ENCODE measurements at places on chromosomes 7 and 10. TPM values are rescaled to one million over a fixed set of nuclear protein-coding genes. Genes with fewer than 3 reads are reported as not detected.

- no peak for DNase-seq
Measured at GRCh38 chr10:61302124-61302523, 151.1 kb downstream of the TMEM26 start.

DNA sequence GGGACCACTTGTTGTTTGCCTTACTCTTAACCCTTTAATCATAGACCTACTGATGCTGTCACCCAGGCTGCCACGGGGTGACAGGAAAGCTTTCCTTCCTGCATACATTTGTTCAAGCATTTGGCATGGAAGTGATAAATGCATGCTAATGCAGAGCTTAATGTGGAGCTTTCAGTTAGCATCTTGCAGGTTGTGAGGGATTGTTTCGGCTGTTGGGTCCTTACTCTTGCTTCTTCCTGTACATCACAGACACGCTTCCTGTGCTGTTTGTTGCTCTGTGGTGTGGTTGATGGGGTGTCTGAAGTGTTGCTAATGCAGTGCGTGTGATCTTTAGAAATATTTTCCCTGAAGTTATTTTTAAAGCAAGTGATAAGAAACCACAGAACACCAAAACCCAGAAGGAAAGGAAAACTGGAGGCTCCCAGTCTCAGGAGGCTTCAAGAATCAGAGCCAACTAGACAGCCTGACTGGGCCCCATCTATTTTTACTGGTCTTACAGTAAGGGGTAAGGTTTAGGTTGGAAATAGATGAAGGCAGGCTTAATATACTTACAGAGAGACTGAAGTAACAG lies 143.1 kb downstream of the CHN2 start:
- no peak for DNase-seq

GRCh38 chr10:93420091-93420490 lies 62.0 kb downstream of the MYOF start:
- no peak for DNase-seq

DNA sequence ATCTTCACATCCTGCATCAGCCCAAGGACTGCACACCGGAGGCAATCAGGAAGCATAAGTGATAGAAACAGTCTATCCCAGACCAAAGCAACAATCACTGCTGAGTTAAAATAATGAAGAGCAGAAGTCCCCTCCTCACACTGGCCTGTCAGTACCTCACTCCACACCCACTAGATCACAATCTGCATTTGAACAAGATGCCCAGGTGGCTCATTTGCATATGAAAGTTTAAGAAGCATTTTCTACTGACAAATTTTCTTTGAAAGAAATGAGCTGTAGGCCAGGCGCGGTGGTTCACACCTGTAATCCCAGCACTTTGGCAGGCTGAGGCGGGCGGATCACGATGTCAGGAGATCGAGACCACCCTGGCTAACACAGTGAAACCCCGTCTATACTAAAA lies 77.4 kb downstream of the CUL2 start:
- no peak for DNase-seq

- DNase-seq = no peak
Measured at GRCh38 chr7:5450549-5451327, 27.1 kb upstream of the TNRC18 start.

DNA sequence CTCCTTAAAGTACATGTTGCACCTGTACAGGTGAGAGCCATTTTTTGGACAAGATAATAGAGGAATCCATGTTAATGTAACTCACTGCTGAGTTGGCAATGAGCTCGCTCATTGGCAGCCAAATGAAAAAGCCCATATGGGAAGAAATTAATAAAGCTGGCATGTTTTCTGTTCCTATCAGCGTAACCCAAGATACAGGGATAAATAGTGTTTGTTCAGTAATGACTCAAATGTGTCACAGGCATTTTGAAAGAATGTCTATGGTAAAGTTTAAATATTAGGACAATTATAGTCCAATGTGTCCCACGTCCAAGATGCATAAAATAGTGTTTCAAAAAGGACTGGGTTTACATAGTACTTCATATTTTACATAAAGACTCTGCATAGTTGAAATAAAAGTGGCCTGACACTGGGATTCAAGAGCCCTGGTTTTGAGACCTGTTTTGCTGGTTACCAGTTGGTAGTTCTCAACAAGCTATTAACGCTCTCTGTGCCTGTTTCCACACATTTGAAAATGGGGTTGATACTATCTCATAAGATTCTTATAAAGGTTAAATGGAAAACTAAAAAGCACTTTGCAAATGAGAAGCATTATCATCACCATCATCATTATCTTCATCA lies 49.1 kb downstream of the MTURN start:
- no peak for DNase-seq

DNA sequence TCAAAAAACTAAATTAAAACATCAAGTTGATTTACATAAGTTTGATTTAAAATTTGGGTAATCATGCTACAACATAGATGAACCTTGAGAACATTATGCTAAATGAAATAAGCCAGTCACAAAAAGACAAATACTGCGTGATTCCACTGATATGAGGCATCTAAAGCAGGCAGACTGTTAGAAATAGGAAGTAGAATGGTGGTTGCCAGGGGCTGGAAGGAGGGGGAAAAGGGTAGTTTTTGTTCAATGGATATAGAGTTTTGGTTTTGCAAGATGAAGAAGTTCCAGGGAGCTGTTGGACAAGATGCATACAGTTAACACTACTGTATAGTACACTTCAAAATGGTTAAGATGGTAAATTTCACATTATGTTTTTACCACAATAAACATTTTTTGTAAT lies 45.0 kb upstream of the IFRD1 start:
- no peak for DNase-seq

GRCh38 chr10:8800426-8800825 lies 745.9 kb downstream of the GATA3 start:
- no peak for DNase-seq

DNA sequence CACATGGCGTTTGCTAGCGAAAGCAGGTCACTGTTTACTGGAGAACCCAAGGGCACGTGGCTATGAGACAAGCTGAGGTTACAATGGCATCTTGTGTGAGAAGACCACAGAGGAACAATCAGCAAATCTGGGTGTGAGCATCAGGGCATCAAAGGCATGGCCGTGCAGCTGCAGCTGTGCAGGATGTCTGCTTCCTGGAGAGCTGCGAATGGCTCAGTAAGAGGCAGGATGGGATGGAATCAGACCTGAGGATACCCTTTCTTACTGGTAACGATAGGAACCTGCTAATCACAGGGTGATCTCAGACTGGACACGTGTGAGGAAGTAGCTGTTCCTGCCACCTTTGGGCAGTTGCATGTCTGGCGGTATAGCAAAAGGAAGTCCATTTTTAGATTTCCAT lies 119.5 kb downstream of the RNF216 start:
- no peak for DNase-seq

GRCh38 chr10:7291487-7292270 lies 119.2 kb downstream of the SFMBT2 start:
- DNase-seq = no peak

- DNase-seq = no peak
Measured at GRCh38 chr10:72123616-72124015, 35.3 kb upstream of the SPOCK2 start.

BAIAP2L1 gene
- 0.84 TPM for total RNA-seq

LEP gene
- total RNA-seq = not detected
